T-helper 1 cell (primary cell): ENCODE measurements at places on chromosomes 2 and 18.

DNA sequence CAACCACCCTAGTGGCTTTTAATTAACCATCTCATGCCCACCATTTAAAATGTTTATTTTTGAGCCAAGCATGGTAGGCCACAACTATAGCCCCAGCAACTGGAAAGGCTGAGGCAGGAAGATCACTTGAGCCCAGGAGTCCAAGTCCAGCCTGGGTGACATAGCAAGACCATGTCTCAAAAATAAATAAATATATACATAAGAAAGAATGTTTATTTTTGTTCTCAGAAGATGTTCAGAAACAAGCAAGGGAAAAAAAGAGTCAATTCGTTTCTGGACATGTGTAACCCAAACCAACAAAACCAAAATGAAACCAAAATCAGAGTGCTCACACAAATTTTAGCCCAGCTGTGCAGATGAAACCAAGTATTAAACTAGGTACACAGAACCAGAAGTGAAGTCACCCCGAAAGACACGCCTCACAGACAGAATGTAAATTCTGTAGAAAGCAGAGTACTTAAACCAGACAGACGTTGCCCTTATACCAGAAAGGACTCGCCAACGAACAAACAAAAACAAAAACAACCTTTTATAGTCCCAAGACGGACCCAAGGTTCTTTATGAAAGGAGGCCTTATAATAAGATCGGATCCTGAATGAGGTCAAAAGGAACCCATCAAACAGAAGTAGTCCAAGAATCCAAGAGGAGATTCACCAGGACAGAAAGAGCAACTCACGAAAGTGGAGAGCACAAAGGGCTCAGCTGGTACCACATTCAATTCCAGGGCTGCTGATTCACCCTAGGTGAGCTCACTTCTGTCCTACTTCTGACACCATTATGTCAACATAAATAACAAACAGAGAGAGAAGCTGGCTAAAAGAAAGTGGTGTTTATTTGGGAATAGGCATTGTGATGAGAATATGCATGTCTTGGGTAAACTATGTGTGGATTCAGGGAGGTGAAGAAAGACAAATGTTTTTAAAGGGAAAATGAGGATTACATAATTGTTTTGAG, 31.8 kb upstream of the MTCL1 start:
- DNase-seq, result no peak

DNA sequence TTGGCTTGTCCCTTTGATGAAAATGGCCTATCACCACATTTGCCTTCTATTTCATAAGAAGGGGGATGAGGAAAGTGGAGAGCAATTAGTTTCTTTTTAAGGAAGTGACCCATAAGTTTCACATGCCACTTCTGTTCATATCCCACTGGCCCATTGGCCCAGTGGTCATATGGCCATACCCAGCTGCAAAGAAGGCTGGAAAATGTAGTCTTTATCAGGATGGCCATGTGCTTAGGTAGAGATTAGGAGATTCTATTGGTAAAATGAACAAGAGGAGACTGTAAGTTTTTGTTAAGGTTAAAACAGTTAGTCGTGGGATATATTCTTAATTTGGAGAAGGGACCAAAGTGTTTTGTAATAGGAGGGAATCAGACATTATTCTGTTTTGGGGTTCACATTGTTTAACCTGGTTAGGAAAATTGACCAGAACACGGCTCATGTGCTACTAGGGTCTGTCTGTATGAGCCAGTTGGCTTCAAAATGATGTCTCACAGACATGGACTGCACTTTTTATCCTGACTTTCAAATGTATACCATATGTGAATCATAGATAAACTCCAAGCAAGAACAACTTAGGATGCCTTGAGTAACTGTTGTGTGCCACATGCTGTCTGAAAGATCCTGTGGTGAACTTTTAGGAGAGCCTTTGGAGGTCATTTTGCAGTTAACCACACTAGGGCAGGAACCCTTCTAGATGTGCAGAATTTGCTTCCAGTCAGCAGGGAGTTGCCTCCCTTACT, 17.3 kb downstream of the PLCL1 start:
- no peak for DNase-seq

DNA sequence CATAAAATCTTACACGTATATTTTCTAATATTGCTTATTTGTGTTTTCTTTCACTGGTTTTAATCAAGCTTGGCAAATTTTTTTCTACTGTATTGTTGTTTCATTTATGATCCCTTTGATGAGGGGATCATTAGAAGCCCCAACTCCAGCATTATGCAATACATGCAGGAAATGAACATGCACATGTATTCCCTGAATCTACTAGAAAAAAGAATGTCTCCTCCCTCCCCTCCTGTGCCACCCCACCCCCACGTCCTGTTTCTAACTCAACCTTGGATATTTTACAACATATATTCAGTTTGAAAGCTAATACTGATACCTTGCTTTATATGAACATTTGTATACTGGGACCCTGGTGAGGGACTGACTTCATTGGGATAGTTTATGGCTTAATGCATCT, 53.0 kb downstream of the EML6 start:
- DNase-seq, result no peak

DNA sequence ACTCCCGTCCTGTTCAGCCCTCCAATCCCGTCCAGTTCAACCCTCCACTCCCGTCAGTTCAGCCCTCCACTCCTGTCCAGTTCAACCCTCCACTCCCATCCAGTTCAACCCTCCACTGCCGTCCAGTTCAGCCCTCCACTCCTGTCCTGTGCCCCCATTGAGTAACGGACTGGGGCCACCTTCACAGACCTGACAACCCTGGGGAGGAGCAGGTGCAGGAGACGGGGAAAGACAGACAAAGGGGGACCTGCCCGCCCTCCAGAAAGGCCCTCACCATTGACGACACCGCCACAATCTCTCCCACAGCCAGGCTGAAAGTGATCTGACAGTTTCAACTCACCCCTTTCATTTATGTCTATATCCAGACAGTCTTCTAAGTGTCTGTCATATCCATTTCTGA, 72.2 kb downstream of the EIPR1 start:
- DNase-seq, result no peak

DNA sequence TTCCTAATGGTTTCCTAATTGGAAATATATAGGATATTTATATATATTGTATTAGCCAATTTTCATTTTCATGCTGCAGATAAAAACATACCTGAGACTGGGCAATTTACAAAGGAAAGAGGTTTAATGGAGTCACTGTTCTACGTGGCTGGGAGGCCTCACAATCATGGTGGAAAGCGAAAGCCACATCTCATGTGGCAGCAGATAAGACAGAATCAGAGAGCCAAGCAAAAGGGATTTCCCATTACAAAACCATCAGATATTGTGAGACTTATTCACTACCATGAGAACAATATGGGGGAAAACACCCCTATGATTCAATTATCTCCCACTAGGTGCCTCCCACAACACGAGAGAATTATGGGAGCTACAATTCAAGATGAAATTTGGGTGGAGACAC, 242.5 kb upstream of the NETO1 start:
- no peak for DNase-seq

GRCh38 chr18:58505181-58505580, 123.7 kb downstream of the ALPK2 start:
- DNase-seq, result no peak

DNA sequence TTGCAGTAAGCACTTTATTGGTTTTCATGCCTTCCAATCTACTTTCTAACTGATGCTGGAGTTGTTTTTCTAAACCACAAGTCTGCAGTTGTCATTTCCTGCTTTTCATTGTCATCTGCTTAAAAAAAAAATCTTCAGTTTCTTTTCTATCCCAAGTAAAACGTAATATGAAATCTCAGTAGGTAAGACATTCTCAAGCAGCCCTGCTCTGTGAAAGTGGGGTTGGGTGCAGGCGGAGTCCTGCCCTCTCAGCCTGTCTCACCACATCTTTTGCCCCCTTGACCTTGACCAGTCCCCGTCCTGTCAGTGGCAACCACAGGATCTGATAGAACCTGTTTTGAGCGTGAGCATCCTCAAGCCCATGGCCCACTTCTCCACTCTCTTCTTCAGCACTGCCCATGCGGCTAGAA, 80.0 kb upstream of the CPO start:
- DNase-seq, result no peak
